Bronchial epithelial cell (primary cell): ENCODE measurements at places on chromosomes 1 and 21. TPM values are rescaled to one million over a fixed set of nuclear protein-coding genes. Genes with fewer than 3 reads are reported as not detected.

UMODL1 gene
- not detected in 2 replicates for total RNA-seq

LMOD1 gene
- total RNA-seq = 0.26 TPM in 1 of 2 replicates, not detected in the other

KIAA0040 gene
- total RNA-seq = 2.7 and 3.9 TPM in 2 replicates

CHRM3 gene
- total RNA-seq = 1.0 and 1.6 TPM in 2 replicates

CFAP141 gene
- total RNA-seq = not detected in 2 replicates

CD2 gene
- not detected in 2 replicates for total RNA-seq

LRRC71 gene
- not detected in 2 replicates for total RNA-seq

E2F2 gene
- under 0.01 and 0.38 TPM in 2 replicates for total RNA-seq

SYTL1 gene
- 31.9 and 86.3 TPM in 2 replicates for total RNA-seq

CELSR2 gene
- total RNA-seq = 9.2 and 30.6 TPM in 2 replicates
